Osteoblast (primary cell): ENCODE measurements at places on chromosomes 13 and 19. TPM values are rescaled to one million over a fixed set of nuclear protein-coding genes. Genes with fewer than 3 reads are reported as not detected.

- peak; percentile 62 for DNase-seq
Measured at GRCh38 chr13:110400786-110401533, 93.9 kb downstream of the COL4A2 start.

ZNF560 gene
- 0.29 and 0.36 TPM in 2 replicates for total RNA-seq

HSPB6 gene
- 9.1 and 14.5 TPM in 2 replicates for total RNA-seq

DNA sequence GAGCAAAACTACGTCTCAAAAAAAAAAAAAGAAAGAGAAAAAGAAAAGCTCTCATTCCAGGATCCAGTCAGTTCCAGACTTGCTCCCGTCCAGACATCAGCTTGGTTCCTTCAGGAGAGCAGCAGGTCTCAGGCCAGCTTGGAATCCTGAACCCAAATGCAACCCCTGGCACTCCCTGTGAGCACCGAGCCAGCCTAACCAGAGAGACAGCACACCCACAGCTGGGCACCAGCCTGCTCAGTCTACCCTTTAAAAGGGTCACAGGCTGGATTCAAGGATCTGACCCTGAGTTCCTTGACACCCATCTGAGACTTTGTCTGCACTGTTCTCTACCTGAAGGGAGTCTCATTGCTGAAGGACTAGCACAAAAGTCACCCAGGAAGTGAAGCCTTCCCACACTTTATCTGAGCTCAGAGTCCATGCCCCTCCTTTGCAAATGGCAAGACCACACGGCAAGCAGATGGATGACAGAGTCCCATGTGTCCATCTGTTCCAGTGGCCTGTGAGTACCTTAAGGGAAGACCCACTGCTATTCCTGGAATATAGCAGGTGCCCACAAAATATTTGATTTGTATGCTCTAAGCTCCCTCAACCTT lies 1.4 kb downstream of the PEPD start:
- peak; percentile 63 for DNase-seq

GRCh38 chr13:52067237-52067636 lies 42.7 kb downstream of the UTP14C start:
- no peak for DNase-seq

DNA sequence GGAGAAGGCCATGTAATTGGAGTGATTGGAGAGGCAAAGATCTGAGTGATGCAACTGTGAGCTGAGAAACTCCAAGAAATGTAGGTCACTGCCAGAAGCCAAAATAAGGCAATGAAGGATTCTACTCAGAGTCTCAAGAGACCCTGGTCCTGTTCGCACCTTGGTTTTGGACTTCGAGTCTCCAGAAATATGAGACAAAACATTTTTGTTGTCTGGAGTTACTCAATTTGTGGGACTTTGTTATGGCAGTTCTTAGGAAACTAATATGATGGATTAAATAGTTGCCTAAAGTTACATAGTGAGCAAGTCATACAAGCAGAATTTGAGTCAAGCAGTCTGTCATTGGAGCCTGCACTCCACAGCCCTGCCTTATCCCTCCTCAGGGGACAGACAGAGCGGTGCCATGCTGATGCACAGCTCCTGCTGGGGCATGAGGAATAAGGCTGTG lies 104.2 kb downstream of the ITGBL1 start:
- DNase-seq = no peak

CLEC11A gene
- 19.7 and 23.5 TPM in 2 replicates for total RNA-seq

GPR18 gene
- total RNA-seq = under 0.01 TPM in 1 of 2 replicates, not detected in the other

DNA sequence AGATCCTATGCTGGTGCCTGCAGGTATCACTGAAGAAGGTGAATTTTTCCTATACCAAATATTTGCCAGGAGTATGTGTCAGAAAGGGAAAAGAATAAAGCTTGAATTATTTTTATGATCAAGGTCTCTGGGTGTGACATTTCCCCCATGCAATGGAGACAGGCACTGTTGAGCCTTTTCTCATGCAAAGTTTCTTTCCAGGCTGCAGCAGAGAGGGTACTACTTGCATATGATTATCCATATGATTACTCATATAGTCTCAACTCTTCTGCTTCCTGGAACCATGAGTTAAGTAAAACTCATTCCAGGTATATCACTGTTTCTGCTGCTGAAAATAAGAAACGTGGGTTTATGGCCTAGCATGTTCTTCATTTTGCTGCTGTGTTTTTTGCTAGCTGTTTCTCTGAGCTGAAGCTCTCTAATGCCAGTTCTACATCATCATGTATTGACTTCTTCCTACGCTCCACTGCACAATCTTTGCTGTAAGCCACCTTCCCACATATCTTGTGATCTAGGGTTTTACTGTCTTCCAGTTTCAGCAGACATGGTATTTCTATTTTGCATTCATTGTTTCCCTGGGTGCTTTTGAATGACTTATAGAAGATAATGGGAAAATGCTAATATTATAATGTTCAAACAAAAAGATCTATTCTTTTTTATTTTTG lies 278.7 kb upstream of the GPC6 start:
- no peak for DNase-seq

- peak; percentile 94 for DNase-seq
Measured at GRCh38 chr19:2727640-2727944, 6.4 kb upstream of the DIRAS1 start.

DNA sequence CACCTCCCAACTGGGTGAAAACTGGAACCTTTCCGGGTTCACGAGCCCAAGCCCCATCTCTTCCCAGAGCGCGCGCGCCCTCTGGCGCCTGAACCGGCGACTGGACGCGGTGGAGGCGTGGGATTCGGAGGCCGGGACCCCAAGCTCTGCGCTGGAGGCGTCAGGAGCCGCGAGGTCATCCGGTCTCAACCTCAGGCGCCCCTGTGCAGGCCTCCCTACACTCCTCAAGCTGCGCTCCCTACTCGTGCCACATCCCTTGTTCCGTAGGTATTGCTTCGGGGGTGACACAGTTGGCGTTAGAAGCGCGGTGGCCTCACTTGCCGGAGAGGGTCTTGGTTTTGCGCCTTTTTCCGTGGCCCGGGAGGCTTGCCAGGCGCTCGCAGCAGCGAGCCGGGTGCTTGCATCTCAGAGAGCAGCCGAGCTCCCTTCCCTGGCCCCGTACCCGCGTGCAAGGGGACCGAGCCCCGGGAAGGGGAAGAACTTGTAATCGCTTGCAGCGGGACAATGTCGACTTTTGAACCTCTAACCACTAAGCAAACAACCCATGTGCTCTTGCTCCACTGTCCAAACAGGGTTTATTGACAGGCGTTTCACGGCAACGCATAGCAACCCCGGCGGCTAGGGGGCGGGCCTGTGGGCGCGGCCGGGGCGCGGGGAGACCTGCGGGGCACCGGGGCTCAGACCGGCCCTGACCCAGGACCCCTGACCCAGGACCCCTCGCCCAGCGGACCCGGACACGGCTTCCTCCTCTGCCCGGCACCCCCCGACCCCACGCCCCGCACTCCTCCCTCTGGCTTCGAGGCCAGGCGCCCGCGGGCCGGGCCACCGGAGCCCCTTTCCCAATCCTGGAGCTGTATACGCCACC lies 8.5 kb downstream of the CDX2 start:
- peak; percentile 94 for DNase-seq

GRCh38 chr19:42038666-42039065 lies 31.3 kb downstream of the GRIK5 start:
- DNase-seq = no peak

DNA sequence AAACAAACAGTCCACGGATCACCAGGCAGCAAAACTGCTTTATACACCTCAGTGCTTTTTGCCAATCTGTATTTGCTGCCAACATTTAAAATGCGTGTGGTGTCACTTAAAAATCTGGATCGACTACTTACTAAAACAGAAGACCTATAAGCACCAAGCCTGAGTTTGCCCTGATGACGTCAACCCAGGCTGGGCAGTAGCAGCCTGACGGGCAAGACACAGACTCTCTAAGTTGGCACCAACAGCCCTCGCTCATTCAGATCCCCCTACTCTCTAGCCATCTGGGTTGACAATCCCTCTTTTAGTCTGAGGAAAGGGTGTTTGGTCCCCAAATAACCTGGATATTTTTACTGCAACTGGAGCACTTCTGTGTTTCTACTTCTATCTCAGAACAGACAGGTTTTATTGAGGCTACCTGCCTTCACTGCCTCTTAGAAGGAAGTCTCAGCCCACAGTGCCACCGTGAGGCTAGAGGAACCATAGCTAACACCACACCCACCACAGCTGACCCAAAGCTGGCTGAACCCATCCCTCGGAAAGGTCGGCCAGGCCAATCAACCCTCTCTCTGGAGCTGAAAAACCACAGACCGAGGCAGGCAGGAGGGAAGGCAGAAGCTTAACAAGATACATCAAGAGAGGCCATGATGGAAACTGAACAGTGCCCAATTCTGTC lies 6.9 kb downstream of the SUGP2 start:
- DNase-seq = no peak

- peak; percentile 92 for DNase-seq
Measured at GRCh38 chr19:10748927-10749434, 31.1 kb downstream of the DNM2 start.

DNA sequence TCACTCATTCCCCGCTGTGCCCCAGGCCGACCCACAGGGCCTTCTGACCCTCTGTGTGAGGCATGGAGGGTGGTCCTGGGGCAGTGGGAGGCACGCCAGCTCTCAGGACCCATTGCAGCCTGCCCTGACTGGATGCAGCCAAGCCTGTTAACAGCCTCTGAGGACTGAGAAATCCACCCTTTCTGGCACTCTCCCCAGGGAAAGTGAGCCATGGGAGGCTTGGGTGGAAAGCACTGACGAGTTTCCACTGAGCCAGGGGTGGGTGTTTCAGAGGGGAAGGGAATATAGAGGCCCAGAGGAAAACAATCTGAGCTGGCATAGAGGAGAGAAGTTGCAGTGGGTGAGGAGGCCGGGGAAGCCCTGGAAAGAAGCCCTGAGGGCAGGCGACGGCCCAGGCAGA lies 30.6 kb upstream of the SLC7A10 start:
- DNase-seq = no peak

DNA sequence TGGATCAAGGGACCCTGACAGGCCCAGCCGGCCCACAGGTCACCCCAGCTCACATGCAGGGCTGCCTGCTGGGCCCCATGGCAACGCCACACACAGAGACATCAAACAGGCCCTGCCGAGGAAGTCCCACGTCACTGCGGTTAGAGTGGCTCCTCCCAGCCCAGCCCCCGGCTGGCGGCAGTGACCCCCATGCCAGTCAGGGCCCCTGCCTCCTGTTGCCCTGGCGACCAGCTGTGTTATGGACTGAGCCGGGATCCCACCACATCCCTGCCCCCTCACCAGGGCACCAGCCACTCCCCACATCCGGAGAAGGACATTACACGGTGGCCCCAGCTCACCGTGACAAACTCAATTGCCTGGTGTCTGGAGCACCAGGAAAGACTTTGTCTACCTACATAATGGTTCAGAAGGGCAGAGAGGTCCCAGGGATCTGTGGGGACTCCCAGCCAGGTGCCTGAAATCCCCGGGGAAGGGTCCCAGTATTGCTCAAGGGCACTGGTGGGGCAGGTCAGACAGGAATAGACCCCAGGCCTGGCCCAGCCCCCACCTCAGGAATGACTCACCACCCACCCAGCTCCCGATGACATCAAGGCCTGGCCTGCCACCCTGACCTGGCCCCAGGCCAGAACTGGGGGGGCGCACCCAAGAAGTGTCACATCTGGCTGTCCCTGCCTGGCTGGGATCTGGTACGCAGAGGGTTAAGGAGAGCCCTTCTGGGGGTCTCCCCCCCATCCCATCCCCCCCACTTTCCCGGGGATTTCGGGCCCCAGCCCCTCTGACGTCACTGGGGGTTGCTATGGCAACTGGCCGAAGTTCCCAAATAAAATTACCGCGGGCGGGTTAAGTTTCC lies 30.2 kb upstream of the NANOS3 start:
- peak; percentile 99 for DNase-seq

DNA sequence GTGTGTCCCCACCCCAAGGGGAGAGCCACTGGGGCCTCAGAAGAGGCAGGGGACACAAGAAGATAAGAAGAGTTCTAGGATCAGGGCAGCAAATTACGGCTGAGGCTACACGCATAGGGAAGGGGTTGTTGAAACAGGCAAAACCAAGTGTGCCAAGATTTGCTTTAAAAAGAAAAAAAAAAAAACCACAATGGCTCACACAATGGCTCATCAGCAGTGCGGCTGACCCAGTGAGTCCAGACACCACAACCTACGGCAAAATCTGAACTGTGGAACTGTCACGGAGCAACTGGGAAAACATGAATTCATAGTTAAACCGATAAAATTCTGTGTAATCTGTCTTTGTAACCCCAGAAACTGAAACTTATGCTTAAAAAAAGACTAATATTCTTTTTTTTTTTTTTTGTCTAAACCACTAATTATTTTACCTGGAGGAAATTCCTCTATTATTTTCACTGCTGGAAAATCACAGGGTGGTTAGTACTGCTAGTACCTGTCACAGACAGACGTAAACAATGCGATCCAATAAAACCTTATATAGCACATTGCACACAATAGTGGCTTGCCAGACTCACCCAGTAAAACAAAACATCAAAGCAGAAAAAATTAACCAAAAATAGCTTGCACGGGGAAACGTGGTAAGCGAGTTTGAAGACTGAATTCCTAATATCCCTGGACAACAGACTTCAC lies 325.4 kb upstream of the TSHZ3 start:
- no peak for DNase-seq

SWSAP1 gene
- 0.72 and 0.88 TPM in 2 replicates for total RNA-seq

DNA sequence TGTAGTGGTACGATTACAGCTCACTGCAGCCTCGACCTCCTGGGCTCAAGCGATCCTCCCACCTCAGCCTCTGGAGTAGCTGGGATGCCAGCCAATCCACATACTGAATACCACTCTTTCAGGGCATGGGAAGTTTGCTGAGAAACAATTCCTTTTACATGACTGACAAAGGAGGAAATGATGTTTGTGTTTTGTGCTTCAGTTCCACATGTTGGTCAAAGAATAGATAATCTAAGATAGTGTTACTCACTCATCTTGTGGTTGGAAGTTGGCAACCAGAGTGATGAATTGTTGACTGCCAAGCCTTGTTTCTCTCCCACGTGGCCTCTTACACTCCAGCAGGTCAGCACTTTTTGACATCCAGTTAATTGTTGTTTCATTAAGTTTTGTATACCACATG lies 7.6 kb downstream of the MBD3L2B start:
- DNase-seq = peak; percentile 72

ZNF579 gene
- total RNA-seq = 6.9 and 7.4 TPM in 2 replicates

- peak; percentile 80 for DNase-seq
Measured at GRCh38 chr19:51065221-51065960, 499 bp upstream of the KLK13 start.

KIR3DL1 gene
- total RNA-seq = not detected in 2 replicates

- peak; percentile 68 for DNase-seq
Measured at GRCh38 chr13:110636701-110637201, 21.4 kb downstream of the NAXD start.

GRCh38 chr19:15893477-15893876 lies 4.4 kb downstream of the CYP4F2 start:
- DNase-seq = no peak

DNA sequence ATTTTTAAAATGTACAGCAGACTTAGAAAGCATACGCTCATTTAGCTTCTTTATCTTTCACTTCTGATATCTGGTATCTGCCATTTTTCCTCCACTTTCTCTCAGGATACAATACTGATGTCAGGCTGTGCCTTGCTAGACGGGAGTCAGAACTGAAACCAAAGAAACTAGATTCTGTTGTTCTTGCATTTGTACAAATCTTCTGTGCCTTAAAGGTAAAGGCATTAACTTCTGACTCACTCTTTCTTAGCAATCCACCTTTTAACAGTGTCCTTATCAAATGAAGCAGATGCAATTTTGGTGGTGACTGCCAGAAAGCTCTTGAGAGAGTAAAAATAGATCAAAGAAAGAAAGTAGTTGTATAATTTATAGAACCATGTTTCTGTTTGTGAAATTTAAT lies 370.4 kb downstream of the PCDH20 start:
- DNase-seq = no peak
